ENCODE measurements at places on chromosomes 5 and 9. TPM values are rescaled to one million over a fixed set of nuclear protein-coding genes. Genes with fewer than 3 reads are reported as not detected.

DNA sequence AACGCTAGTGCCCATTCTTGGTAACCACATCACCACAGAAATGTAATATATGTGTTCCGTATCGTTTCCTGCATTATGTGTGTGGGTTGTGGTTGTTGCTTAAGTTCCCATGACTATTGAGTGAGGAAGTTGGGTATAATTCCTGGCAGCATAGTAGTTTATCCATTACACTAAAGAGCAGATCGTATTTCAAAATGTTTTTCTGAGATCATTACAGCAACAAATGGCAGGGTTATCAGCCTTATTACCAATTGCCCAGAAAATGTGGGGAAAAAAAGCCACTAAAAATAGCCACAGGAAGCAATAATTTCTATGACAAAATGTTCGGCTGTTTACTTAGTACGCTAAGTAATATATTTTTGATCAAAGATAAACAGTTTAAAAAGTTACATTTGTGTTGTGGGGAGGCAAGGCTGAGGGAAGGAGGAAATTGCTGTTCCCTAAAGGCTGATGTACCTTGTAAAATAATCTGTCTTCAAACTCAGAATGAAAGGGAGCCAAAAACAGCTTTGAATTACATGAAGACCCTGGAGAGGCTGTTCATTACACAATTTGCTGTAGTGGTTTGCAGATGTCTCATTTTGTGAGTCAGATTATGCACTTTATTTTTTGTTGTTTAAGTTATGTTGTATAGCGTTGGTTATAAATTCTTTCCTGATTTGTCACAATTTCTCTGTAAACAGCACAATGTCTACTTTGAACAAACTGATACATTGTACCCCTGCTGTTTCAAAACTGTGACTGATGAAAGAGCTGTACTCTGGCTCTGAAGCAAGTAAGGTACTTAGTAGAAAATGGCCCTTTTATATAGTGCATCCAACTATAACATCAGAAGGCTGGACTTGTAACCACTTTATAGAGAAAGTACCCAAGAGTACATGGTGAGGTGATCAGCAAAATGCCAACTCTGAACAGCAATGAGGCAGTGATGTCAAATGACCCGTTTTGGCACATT, 1028.5 kb downstream of the NR2F1-AS1 start:
- DNase-seq: no peak

DNA sequence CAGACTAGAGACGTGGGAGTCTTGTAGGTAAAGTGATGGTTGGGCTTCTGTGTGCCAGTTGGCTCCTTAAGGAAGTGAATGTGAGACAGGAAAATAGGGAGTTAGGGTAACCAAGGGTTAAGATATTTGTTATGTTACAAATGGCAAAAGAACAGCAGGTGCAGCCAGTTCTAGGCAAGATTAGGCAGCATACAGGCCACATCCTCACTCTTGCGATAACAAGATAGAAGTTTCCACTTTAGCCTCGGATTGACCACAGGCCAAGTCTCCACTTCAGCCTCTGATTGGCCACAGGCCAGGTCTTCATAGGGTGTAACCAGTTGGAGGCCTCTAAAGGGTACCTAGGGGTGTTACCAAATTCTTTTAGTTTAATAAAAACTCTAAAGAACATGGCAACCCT, 54.6 kb upstream of the ABCA1 start:
- no peak for DNase-seq

- no peak for DNase-seq
Measured at GRCh38 chr9:120625222-120625621, 45.3 kb upstream of the CDK5RAP2 start.

DNA sequence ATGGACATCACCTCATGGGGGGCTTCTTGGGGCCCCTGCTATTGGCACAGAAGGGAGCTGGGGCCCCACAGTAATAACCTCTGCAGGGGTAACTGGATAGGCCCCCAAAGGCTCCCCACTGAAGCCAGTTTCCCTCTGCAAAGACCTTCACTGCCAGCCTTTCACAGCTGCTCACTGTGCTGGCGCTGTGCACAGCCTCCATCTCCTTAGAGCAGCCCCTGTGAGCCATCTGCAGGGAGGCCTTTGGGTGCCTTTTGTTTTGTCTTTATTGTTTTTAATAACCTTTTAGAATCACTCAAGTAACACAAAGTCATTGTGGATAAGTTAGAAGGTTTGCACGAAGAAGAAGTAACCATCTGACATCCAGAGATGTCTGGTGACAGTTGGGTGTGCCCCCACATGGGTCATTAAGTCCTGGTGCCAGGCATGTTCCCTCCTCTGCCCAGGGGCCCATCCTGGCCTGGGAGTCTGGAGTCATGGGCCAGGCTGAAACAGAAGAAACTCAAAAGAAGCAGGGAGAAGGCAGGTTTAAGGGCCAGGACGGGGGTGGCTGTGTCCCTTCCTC, 42.7 kb downstream of the NCS1 start:
- DNase-seq: no peak

DNA sequence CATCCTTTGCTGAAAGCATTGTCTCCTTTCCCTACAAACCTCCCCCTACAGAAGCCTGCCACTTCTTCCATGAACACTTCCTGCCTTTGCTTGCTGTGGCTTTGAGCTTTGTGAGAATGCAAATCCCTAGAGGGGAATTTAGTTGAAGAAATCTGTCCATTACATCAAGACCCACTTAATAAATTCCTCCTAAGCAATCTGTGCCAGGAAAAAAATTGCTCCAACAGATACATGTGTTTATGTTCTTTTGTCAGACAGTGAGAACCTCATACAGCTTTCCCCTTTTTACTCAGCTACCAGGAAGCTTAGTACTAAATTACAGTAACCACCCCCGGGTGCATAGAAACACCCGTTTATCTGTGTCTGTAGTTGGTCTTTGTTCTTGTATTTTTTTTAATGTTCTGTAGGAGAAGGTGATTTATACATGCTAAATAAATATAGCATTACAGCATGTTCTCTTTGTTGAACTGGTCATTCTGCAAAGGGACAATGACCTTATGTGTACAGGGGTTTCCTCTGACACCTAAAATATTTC, 43.9 kb downstream of the SH3TC2 start:
- DNase-seq: no peak

DNA sequence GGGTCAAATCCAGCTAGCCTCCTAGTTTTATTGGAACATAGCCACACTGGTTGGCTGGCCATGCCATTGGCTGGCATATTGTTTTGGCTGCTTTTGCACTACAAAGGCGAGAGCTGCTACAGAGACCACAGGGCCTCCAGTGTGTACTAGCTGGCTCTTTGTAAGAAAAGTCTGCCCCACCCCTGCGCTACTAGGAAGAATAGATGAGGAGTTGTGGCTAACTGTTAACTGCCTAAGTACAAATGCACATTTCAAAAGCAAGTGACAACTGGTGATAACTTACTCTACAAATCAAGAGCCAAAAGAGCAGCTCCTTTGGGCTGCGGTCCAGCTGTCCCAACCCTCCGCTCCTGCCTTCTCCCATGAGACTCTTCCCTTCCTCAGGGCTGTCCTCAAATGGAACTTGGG, 63.9 kb downstream of the SERINC5 start:
- no peak for DNase-seq

GRCh38 chr5:43157068-43157467, 35.0 kb upstream of the NIM1K start:
- DNase-seq: no peak

DNA sequence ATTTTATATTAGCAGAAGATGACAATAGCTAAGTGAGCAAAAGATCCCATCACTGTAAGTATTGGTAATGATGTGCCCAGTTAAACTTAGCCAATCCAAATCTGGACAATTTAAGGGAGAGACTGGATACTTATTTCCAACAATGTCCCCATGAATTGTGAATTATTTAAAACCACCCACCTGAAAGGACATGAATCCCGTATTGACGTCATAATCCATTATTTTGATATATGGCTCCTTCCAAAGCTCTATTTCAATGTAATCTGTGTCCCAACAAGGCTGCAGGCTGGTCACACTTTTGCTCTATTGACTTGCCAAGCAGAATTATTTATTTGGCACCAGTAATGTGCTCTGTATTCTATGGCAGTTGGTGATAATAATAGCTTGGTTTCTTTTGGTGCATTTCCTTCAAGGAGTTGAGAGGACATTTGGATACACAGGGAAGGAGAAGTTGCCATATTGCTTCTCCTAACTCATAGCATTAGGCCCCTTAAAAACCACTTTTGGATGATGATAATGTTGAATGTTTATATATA, 157.2 kb downstream of the NMUR2 start:
- DNase-seq: no peak

DNA sequence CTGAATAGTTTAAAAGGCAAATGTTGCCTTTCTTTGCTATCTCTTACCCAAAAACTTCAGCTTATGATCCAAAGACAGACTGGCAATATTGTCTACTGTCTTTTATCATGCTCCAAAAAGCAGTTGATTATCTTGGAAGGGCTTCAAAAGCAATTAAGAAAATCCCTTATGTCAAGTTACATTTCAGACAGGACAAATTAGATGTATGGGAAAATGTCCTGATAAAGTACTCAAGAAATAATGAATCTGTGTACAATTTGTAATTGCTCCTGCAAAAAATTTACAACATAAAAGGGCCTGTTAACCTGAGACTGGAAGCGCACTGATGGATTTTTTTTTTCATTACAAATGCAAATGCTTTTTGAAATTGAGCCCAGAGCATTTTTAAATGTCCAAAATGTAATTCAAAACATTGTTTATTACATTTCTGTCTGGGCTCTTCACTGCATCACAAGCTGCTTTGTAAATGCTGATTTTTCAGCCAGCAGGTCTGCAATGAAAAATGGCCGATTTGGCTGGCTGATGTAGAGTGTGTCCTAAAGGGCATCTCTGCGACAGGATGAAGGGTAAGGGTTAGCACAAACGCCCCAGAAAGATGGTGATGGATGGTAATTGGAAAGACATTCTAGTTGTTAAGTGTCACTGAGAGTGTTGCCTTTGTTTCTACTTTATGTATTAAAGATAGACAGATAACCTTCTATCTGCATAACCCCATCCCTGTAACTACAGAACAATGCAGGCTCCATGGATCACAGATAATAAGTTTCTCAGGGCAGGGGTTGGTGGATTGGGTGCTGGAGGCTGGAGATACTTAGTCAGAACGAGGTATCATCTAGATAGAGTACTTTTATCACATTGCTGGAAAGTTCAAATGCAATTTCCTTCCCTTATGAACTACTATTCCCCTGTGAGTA, 27.0 kb downstream of the MAT2B start:
- DNase-seq: no peak

DNA sequence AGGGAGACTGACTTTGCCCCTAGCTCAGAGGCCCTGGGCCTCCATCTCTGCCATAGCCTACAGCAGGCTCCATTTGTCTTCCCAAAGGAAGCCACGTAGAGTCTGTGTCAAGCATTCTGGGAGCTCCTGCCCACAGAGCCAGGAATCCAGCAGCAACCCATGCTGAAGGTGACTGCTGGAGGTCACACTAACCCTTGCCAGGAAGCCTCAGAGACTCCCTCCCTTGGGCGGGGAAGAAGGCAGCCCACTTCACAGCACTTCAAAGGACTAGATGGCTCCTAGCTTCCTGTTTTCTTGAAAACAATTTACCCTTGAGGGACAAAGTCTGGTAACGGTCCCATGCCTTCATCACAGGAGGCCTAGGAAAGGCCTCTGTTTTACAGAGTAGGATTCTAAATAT, 1.7 kb downstream of the CKMT2 start:
- DNase-seq: no peak

DNA sequence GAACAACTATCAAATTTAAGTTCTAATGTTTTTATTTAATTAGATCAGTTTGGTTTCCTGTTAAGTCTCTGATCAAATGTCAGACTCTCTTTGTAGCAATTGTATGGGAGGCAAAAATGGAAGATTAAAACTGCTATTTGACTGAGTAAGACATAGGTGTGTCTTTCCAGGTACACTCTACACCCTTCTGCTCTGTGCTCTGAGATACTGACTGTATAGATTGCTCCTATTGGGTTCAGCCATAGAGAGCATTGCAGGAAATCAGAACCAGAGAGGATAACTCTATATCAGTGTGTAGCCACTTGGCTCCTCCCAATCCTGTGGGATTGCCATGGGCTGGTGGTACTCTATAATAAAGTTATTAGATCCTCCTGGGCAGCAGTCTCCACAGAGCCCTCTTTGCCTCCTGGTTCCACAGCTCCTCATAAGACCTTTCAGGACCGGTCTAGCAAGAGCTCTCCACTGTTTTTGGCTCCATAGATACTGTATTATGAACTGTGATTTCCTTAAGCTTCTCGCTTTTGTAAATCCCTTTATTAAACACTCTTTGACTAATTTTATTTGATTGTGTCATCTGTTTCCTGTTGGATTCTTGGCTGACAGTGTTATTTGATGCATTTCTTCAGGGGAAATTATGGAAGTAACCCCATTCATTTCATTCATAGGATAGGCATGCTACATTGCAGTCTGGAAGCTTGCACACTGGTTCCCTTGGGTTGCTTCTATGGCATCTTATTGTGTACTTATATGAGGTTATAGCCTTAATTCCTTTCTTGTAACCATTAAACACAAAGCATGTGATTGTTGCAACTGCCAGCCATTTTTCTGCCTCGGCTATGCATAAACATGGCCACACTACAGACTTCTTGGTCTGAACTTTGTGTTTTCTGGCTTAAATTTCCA, 115.6 kb downstream of the VCAN start:
- DNase-seq: no peak

- DNase-seq: no peak
Measured at GRCh38 chr5:30041831-30042385, 1151.6 kb upstream of the CDH6 start.

- DNase-seq: no peak
Measured at GRCh38 chr9:113026200-113026599, 14.2 kb upstream of the ZNF883 start.

- DNase-seq: no peak
Measured at GRCh38 chr9:78026947-78027346, 4.7 kb downstream of the GNAQ start.

DNA sequence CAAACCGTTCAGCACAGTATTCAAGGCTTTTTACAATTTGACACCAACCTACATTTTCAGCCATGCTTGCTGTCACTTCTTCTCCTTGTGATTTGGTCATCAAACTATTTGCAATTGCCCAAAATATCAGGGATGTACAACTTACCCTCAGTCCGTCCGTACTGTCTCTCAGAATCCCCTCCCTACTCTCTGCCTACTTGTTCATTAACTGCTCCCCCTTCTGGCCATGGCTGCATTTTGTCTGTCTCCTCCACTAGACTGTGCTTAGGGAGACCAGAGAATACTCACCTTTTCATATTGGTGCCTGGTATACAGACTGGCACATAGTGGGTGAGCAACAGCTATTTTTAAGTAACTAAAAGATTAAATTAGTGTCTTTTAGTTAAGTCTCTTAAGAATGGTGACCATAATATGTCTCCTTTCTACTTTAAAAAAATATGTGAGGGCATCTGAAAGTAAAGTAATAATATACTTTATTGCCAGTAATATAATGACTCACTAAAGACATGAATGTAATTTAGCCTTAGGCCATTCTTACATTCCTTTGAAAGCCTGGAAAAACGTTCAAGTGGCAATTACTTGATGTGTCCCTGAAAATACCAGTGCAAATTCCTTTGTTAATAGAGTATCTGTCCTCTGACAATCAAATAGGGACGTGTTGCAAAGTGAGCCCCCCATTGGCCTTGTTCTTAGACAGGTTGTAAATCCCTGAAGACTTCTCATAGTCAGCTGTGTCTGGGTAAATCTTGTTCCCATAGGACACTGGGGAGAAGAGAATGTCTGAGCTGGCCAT, 27.8 kb downstream of the PRLR start:
- DNase-seq: peak; percentile 28

- no peak for DNase-seq
Measured at GRCh38 chr5:137306903-137307302, 192.2 kb downstream of the SPOCK1 start.

The NCS1 gene
- total RNA-seq: 4.6 TPM

The FRMD3 gene
- 7.3 TPM for total RNA-seq

The MARCOL gene
- total RNA-seq: not detected

The ELAVL2 gene
- not detected for total RNA-seq

The NUTM2F gene
- not detected for total RNA-seq

The RABEPK gene
- 14.1 TPM for total RNA-seq

The DMRT3 gene
- total RNA-seq: not detected

The BHMT2 gene
- 23.6 TPM for total RNA-seq
